ENCODE measurements at places on chromosomes 13 and 19.
A peak's percentile ranks its signal among the peaks of the same experiment; 100 is the strongest.

GRCh38 chr13:35888457-35888883, 242.7 kb downstream of the DCLK1 start:
- DNase-seq: no peak

GRCh38 chr19:57566396-57567265, 7.0 kb upstream of the ZNF550 start:
- DNase-seq: no peak

GRCh38 chr19:3178377-3178972, at the start of gene S1PR4:
Gene S1PR4 (plus strand): TSS chr19:3178769. CDS start chr19:3178793, 24 bp downstream.
- no peak for DNase-seq

GRCh38 chr13:34346626-34347025, 528.7 kb downstream of the RFC3 start:
- DNase-seq: no peak

DNA sequence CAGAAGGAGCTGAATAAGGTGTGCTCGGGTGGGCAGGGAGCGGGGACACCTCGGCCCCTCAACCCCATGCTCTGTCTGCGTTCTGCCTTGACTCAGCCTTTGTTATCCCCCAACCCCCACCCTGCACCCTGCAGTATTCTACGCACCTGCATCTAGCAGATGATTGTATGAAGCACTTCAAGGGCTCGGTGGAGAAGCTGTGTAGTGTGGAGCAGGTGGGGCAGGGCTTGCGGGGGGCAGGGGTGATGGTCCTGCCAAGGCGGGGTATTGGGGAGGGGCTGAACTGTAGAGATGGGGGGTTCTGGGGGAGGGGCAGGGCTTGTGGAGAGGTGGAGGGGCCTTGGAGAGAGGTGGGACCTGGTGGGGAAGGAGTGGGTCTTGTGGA, 6.1 kb downstream of the STXBP2 start:
- DNase-seq: no peak

GRCh38 chr19:21082011-21082975, at the start of gene ZNF714:
Gene ZNF714 (plus strand): TSS chr19:21082203. CDS start chr19:21098269, 16,066 bp downstream.
- peak; percentile 72 for DNase-seq

- no peak for DNase-seq
Observed at GRCh38 chr19:44367024-44367423, 10.5 kb upstream of the ZNF112 start.

Measured in fibroblast of skin of left biceps (primary cell).